Stimulated activated CD4-positive, alpha-beta T cell treated with anti-CD3 and anti-CD28 coated beads, Interleukin-1b, Interleukin-23, amount 100 ng/mL, for 1 hour (primary cell): ENCODE measurements at places on chromosomes 5 and 9.

DNA sequence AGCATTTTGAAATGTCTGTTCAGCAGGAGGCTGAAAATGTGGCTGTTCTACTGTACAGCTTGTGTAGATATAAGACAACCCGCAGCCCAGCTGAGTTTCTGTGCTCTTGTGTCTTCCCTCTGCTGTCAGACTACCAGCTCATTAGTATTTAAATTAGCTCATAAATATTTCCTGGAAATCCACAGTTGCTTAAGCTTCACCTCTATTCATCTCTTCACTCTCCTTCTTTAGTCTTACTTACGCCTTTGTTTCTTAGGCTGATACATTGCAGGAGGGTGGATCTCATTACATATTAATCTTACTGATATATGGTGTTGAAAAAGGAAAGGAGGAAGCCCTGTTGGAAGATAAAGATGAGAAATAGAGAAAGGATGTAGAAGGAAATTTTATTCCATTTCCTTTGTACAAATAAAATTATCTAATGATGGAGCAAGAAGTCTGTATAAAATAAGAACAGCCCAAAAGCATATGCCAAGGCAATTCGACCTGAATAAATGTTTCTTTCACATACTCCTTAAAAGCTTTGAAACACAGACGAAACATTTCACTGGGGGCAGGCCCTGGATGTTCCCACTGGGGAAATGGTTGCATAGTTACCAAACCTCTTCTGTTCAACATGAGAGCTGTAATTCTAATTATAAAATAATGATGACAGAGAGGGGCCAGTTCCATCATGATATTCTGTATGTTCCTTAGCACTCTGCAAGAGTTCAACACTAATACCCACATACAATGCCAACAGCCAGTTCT is 111.8 kb upstream of the APC start:
- DNase-seq, result no peak

- no peak for DNase-seq
Observed at GRCh38 chr5:43193181-43193893, 1.3 kb downstream of the NIM1K start.

GRCh38 chr9:130746434-130747212 is 53.0 kb downstream of the EXOSC2 start:
- no peak for DNase-seq

DNA sequence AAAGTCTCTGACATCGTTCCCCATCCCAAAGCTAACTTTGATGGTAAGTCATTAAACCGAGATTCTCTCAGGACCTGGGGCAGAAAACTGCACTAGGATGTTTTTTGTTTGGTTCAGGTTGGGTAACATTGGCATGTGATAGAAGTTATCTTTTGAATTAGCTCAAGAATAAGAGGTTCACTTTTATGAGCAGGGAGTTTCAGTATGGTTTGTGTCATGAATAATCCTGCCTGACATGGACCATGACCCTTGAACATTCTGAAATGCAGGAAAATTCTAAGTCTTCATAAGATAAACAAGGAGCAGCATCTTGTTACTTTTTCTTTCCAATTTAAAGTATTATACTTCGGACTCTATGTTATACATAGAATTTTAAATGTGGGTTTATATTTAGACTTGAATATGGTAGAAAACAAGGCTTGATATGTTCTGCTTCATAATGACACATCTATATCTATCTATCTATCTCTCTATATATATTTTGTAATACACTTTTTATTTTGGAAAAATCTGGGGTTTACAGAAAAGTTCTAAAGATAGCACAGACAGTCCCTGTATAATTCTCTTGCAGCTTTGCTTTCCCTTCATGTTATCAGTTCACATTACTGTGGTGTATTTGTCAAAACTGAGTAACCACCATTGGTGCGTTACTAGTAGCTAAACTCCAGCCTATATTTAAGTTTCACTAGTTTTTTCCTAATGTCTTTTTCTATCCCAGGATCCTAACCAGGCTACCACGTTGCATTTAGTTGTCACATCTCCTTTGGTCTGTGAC is 102.7 kb upstream of the TAF11L2 start:
- no peak for DNase-seq

DNA sequence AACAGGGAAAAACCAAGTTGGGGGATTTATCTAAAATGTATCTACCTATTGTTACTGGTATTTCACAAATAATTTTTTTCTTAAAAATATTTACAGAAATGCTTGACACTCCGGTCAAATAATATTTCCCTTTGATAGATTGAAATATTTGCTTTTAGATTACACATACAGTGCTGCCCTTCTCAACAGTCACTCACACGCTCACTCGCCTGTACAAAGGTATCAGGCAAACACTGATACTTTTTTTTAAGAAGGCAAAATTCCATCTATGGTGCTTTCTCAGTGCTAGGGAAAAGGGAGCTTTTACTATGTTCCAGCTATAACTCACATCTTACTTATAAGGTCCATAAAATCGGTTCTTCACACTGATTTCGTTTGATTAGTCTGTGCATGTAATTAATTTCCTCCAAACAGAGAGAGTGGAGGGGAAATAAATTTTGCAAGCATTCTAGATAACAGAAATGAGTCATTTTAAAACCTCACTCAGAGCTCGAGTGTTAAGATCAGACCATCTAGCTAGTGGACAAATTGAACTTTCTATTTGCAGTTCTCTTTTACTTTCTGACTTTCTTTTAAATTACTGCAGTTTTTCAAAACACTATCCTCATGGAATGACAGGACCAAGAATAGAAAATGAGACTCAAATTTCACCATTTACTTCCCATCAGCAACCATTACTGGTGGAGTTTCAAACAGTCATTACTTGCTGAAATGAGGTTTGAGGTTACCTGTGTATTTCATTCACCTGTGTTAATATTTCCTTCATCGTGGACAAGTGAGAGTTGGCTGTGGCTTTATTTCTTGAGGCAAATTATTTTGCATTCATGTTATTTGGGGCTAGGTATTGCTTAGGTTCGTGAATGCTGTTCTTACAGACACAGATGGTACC is 273.2 kb downstream of the RAB3C start:
- DNase-seq, result no peak

DNA sequence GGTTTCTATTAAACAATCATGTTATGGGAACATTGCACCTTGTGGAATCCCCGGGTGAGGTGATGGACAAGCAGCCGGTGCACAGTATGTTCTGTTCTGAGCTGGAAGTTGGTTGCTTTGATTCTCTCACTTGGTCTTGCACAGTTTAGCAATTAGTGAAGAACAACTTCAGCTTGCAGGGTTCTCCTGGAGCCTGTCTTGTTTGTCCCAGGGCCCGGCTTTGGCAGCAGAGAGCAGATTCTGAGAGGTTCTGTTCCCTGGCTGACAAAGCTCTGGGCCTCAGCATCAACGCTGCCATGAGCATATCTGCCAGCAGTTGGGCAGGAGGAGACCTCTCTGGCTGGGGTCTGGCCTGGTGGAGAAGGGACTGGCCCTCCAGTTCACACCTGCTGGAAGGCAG is 16.9 kb downstream of the GADD45G start:
- DNase-seq, result no peak

DNA sequence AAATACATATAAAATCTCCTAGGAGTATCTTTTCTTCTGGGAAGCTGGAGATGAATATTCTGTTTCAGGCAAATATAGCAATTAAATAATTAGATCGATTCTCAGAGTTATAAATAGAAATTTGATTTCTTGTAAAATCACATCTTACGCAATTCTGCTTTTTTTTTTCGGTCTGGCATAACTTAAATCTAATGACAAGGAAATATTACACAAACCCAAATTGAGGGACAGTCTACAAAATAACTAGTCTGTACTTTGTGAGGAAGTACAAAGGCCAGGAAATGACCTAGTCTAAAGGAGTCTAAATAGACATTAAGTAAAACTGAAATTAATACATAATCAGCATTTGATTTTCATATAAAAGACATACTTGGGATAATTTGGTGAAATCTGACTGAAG is 133.3 kb downstream of the KIAA0825 start:
- no peak for DNase-seq

DNA sequence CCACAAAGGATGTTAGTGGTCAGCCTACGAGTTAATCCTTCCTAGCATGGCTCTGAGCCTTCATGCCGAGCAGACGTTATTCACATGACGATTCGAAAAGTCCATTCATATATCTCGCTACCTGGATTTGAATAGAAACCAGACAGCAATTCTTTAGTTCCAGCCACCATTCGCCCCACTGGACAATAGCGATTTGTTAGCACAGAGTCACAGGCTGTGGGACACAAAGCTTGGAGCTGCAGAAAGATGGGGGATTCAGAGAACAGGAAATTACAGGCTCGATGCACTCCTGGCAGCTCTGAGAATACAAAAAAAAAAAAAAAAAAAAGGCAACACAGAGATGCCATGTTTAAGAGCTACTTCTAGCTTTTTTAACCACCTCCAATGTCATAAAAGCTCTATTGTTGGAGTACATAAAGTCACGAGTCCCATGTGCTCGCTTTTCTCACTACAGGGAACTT is 110.7 kb downstream of the NR6A1 start:
- no peak for DNase-seq

DNA sequence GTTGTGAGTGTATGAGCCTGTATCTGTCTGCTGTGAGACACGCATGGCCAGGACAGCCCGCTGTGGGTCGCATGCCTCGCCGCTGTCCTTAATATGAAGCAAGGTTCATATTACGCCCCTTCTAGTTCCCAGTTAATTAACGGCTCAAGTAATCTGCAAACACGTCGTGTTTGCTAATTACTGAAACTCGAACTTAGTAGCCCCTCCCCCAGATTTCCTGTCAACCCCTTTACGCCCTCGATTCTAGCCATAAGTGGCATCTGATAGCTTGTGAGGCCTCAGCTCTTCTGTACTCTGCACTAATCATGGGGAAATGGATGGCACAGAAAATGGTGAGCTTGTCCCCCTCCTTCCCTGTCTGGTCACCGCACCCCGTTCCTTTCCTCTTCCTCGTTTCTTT is 116.9 kb upstream of the OTULINL start:
- no peak for DNase-seq

DNA sequence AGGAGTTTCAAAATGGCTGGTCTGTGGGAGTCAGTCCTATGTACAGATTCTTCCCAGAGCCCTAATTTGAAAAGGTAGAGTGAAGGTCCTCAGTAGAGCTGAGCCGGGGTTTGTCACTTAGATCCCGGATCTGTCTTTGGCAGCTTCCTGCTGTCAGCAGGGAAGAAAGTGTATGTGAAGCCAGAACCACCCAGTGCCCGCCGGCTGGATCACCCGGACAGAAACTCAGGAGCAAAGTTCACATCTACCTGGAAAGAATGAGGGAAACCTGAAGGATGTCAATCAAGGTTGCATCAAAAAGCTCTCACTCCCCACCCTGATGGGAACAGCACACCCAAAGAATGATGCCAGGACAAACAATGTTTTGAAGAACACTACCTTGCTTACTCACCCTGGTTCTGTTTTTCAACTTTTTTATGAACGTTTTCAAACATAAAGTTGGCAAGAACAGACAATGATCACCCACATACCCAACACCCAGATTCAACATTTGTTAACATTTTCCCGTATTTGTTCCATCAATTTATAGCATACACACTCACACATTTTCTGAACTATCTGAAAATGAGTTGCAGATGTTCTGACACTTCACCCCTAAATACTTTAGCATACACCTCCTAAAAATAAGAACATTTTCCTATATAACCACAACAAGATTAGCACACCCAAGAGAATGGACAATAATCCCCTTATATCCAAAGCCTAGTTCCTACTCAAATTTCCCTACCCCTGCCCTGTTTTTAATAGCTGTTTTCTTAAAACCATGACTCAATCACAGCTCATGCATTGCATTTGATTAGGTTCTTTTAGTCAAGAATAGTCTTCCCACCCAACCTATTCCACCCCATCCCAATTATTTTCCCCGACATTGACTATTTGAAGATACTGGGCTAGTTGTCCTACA is 133.9 kb downstream of the LHFPL2 start:
- no peak for DNase-seq

- no peak for DNase-seq
Observed at GRCh38 chr5:169001394-169001793, 299.5 kb downstream of the SLIT3 start.

GRCh38 chr9:22175972-22176545 is 167.0 kb upstream of the CDKN2B start:
- no peak for DNase-seq

DNA sequence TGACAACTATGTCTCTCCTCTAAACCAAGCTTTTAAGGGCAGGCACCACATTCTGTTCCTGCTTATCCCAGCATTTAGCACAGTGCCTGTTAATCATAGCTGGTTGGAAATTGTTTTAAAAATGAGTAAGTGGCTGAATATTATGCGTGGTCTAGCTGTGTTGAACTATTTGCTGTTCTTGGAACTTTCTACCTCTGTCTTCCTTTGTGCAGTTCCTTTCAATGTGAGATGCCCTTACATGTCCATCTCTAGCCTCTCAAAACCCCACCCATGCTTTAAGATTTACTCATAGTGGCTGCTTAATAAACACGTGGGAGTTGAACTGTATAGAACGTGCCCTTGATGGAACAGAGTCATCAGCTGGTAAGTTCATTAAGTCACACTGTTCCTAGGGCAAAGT is 34.5 kb downstream of the C9orf57 start:
- no peak for DNase-seq

- DNase-seq, result no peak
Observed at GRCh38 chr5:119454171-119454570, 1.9 kb downstream of the HSD17B4 start.
